Esophagus mucosa (tissue), 1 donor: ENCODE measurements at places on chromosomes 13 and 19. TPM values are rescaled to one million over a fixed set of nuclear protein-coding genes. Genes with fewer than 3 reads are reported as not detected.
A peak's percentile ranks its signal among the peaks of the same experiment; 100 is the strongest.

ZNF613 gene
- total RNA-seq = 3.5 TPM

ATP4A gene
- not detected for total RNA-seq

MATK gene
- total RNA-seq = 0.24 TPM

PLK5 gene
- total RNA-seq = not detected

OR10H1 gene
- not detected for total RNA-seq

GRCh38 chr13:109761695-109762094, 24.7 kb downstream of the IRS2 start:
- ATAC-seq = peak; percentile 50

- ATAC-seq = no peak
Observed at GRCh38 chr13:110317496-110318195, 10.6 kb downstream of the COL4A2 start.

DNA sequence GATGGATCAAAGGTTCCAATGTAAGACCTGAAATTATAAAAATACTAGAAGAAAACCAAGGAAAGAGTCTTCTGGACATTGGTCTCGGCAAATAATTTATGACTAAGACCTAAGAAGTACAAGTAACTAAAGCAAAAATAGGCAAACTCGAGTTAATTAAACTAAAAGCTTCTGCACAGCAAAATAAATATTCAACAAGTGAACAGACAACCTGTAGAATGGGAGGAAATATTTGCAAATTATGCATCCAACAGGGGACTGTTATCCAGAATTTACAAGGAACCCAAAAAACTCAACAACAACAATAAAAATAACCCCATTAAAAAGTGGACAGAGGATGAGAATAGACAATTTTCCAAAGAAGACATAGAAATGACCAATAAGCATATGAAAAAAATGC, 9.7 kb upstream of the SLAIN1 start:
- no peak for ATAC-seq

- ATAC-seq = no peak
Observed at GRCh38 chr13:46179491-46179908, 2.5 kb downstream of the LCP1 start.

DNA sequence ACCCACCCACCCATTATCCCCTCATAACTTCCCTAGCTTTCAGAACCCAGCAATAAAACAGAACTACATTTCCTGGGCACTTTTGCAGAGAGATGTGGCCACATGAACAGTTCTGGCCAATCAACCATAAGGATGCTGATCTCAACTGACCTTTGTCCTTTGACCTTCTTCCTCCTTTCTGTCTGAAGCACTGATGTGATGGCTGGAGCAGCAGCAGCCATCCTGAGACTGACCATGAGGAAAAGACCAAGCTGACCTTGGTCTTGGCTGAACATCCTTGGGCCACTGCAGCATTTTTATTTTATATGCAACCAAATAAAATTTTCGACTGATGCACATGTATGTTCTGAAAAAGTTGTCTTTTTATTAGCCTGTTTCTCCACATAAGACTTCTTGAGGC, 33.1 kb upstream of the CACNA1A start:
- no peak for ATAC-seq

- no peak for ATAC-seq
Observed at GRCh38 chr13:27466513-27466912, 16.1 kb upstream of the MTIF3 start.

DNA sequence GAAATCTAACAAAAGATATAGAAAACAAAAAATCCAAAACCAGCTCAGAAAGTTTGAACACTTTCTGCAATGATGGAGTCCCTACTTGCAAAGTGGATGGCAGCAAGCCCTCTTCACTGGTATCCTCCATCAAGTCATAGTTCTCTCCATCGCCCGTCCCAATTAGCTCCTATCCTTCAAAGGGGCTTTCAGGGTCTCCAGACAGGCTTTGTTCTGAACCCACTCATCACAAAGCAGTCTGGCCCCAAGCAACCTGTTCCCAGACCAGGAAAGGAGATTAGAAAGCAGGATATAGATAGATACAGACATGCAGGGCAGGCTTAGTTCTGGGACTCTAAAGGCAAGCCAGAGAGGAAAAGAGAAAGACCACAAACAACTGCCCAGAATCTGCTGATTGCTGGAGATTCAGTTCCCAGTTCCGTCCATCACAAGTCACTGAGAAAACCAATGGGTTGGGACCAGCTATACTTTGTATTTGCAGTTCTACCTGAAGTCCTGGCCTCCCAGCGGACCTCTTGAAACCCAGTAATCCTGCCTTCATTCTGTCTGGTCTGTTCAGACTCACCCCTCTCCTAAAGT, 47.2 kb upstream of the EPHX3 start:
- ATAC-seq = no peak

- peak; percentile 94 for ATAC-seq
Observed at GRCh38 chr13:110616103-110617101, 1.1 kb downstream of the NAXD start.

GRCh38 chr19:29668746-29669609, 3.7 kb downstream of the PLEKHF1 start:
- no peak for ATAC-seq

- no peak for ATAC-seq
Observed at GRCh38 chr13:52104624-52105023, 24.2 kb downstream of the NEK5 start.

- ATAC-seq = no peak
Observed at GRCh38 chr13:50386541-50387050, 371.4 kb downstream of the KCNRG start.
